ENCODE measurements at places on chromosomes 5 and 9.
A peak's percentile ranks its signal among the peaks of the same experiment; 100 is the strongest.

GRCh38 chr9:108787690-108788048 lies 68.1 kb downstream of the ACTL7B start:
- DNase-seq, result no peak

DNA sequence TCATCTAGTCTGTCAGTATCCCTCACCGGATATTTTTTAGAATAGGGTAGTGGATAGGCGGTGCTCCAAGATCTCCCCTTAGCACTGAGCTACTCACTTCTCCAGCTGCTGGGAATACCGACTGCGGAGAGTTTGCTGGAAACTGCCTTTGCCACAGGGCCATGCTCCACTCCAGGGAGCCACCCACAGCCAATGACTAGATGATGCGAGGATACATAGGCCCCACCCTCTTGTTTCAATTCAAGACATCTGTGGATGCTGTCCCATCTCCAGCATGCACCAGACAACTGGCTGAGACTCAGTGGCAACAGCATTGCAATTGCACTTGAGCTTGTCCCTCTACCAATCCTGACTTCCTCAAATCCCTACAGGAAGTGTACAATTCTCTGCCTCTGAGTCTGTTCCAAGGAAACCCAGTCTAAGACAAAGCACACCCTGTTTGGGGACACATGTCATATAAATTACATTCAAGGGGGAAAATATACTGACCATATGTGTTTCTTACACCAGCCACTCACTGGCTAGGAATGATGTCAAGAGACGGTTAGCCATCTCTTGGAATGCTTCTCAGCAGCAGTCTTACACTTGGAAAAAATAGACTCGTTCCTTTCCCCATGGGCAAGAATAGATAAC lies 312.6 kb upstream of the KIF2A start:
- DNase-seq, result no peak

DNA sequence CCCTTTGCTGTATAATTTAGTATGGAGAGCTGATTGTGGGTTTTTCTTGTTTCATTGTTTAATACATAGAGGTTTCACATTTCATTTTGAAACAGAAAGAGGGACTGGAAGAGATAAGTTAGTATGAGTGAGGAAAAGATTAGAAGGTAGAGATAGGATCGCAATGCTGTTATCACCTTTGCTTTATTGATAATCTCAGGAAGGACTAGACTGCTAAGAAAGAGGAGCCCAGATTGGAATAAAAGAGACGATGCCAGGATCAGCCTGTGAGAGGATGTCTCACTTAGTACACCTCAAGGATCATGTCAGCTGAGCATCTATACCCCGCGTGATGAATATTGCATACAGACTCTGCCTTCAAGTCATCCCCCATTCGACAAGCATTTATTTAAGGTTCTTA lies 178.0 kb upstream of the DMAC1 start:
- DNase-seq, result no peak

GRCh38 chr5:126274076-126274762 lies 149.0 kb upstream of the GRAMD2B start:
- no peak for DNase-seq

GRCh38 chr9:38227061-38227540 lies 158.1 kb upstream of the SHB start:
- DNase-seq, result peak; percentile 60

GRCh38 chr5:91521334-91521733 lies 138.2 kb upstream of the ARRDC3 start:
- no peak for DNase-seq

- no peak for DNase-seq
Observed at GRCh38 chr5:146647656-146648199, 131.7 kb upstream of the GPR151 start.

DNA sequence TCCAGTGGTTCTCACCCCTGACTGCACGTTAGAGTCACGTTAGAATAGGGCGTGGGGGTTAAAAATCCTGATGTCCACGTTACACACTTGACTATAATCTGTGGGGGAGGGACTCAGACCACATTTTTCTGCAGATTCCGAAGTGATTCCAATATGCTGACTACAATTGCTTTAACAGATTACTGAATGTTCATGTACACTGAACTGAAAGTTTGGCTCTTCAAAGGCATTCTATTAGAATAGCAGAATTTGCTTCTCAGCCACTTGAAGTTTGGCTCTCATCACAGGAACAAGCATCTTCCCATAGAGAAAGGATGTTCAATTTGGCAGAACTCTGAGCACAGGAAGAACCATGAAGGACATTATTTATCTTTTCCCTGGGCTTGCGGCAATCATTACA lies 84.5 kb downstream of the HAPLN1 start:
- DNase-seq, result no peak

DNA sequence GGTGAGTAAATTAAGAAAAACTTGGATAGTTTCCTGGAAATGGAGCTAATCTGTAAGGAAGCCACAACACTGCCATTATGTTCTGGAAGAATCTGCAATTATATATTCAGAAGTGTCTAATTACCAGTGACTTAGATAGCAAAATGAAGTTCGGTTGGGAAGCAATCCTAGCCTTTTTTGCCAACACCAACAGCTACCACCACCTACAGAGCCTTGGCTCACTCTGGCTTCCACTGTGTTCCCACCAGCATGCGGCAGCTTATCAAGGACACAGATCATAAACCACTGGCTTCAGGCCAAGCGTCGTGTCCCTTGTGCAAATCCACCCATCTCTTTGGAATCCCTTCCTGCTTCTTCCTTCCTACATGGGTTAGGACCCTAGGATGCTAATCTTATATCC lies 118.0 kb upstream of the PCA3 start:
- DNase-seq, result no peak

GRCh38 chr5:149240354-149240998 lies 31.2 kb upstream of the AFAP1L1 start:
- peak; percentile 64 for DNase-seq

DNA sequence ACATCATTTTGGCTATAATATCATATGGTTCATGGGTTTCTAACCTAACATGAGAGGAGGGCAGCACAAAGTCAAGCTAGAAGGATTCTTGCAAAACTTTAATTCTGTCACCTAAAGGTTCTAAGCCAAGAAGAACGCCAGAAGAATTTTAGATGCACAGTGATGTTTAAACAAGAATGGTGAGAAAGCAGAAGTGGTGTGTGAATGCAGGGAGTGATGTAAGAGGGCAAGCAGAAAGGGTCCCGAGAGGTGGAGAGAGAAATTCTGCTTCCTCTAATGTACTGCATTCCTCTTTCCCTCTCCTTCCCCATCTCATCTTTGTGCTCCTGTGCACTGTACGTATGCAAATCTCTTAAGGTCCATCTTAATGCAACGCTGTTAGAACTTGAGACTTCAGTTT lies 2.1 kb upstream of the TRMO start:
- DNase-seq, result no peak

DNA sequence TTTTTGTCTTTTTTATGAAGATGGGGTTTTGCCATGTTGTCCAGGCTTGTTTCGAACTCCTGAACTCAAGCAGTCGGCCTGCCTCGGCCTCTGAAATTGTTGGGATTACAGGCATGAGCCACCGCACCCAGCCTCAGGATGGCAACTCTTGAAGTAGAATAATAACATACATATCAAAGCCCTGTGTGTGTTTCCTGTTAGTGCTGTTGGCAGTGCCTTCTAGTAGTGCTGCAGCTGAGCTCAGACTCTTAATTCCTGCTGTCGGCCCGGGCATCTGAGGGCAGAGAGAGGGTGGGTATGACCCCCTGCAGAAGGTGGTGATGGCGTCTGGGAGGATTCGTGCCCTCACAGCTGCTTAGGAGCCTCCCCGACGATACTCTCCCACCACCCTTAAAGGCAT lies 227.2 kb downstream of the PDZD2 start:
- DNase-seq, result no peak

GRCh38 chr9:16871336-16872151 lies 1.1 kb upstream of the BNC2 start:
- no peak for DNase-seq

- DNase-seq, result no peak
Observed at GRCh38 chr5:104965006-104965405, 1402.4 kb upstream of the NUDT12 start.

- no peak for DNase-seq
Observed at GRCh38 chr9:116020146-116020545, 133.4 kb upstream of the PAPPA start.

Data from activated T-cell treated with anti-CD3 and anti-CD28 coated beads for 4 hours (primary cell).